ENCODE measurements at places on chromosomes 1 and 21. TPM values are rescaled to one million over a fixed set of nuclear protein-coding genes. Genes with fewer than 3 reads are reported as not detected.

The S100A12 gene
- total RNA-seq = not detected

GRCh38 chr1:33420870-33421775 is 9.8 kb downstream of the PHC2 start:
- peak; percentile 65 for DNase-seq

DNA sequence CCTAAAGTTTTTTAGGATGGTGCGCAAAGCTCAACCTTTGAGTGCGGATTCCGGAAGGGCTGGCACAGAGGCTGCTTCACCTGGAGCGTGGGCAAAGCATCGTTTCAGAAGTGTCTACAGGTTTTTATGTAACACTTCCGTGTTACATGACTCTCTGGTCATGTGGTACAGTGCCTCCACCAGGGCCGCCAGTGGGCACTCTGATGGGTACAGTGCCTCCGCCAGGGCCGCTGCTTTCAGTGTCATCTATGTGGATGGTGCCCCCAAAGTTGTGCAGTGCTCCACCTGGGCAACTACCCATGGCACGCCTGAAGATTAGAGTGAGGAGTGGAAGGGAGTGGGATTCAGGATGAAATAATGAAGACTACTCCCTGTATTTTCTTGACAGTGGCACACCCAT is 101.4 kb upstream of the C1orf174 start:
- no peak for DNase-seq

The AKR7A2 gene
- total RNA-seq = 57.3 TPM

The DAB1 gene
- total RNA-seq = not detected

The ATAD3A gene
- total RNA-seq = 32.9 TPM

Measured in fibroblast of villous mesenchyme (primary cell).